ENCODE measurements at places on chromosomes 12 and 14.

DNA sequence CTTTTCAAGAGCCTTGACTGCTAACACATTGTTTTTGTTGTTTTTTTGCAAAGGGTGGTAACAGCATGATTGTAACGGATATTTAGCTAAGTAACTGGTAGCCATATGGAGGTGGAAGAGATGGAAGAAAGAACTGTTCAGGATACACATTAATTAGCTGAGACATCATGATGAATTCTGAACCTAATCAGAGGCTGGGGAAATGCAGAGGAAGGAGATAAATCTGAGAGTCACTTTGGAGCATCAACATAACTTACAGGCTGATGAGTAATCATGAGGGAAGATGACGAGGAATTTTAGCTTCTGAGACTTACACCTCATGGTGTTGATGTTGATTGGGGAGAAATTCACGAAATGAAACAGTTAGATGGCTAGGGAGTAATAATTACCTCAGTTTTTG lies 62.3 kb downstream of the NIN start:
- no peak for DNase-seq

- DNase-seq, result no peak
These were observed 190.8 kb upstream of the CNOT2 start for GRCh38 chr12:70052476-70052875.

GRCh38 chr12:12899530-12900380 lies 8.4 kb downstream of the GPRC5A start:
- DNase-seq, result no peak

DNA sequence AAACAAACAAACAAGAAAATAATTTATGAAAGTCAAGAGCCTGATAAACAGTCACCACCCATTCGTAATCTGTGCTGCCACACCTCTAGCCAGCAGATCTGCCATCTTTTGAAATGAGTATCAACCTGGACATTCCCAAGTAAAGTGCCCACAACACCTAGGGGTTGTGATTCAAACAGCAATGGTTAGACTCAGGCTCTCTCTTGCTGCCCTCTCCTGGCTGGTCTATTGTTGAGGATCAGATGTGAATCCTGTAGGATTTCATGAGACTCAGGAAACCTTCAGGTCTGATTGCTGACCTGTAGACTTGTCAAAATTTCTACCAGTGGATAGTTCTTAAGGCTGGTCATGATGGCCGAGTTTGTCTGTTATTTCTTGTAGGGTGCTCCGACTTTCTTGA lies 26.8 kb downstream of the DGLUCY start:
- DNase-seq, result no peak

DNA sequence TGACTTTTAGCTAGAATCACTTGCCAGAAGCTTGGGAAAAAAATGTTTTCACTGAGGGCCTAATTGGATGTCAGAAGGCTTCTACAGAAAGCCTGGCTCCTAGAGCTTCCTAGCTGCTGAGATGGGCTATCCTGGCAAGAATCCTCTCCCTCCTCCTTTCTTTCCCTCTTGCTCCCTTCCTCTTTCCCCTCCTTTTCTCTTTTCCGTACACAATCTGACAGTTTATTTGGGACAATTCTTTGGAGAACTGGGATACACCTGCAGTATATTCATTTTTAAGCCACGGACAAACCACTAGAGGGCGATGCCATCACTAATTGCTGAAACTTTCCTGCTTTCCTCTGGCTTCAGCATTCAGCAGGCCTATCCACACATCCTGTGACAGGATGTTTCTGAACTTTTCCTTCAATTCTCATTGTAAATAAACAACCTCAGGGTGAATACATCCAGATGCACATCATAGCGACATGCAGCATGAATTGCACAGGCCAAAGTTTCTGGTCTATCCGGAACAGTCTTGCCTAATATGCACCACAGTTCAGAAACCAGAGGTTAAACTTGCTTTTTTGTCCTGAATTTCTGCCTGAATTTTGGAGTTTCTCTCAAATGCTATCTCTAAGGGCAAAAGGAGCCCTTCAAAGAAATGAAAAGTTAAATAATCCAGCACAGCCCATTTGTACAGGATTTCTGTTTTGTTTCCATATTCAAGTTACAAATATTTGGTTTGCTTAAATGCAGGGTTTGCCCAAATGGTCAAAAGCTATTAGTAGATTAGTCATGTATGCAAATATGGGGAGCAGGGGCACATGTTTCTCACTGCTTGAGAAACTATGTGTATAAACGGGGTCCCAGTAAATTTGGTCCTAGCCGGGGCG lies 142.8 kb downstream of the PAWR start:
- peak; percentile 6 for DNase-seq

DNA sequence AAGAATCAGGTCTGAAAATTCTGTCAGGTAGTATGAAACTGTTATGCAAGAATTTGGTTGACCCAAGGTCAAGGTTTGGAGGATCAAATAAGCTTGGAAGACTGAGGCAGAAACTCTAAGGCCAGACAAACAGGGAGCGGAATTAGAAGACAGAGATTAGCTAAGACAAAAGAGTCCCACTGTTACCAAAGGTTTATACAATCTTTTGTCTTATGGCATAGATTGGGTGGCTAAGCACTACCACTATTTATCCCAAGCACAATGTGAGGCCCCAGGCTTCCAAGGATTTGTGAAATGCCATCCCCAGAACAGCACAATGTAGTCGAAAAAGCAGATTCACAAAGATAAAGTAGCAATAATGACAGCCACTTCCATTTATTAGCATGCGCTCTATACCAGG lies 311.2 kb downstream of the SEC23A start:
- no peak for DNase-seq

GRCh38 chr14:31090883-31091764 lies 64.9 kb upstream of the STRN3 start:
- peak; percentile 95 for DNase-seq

DNA sequence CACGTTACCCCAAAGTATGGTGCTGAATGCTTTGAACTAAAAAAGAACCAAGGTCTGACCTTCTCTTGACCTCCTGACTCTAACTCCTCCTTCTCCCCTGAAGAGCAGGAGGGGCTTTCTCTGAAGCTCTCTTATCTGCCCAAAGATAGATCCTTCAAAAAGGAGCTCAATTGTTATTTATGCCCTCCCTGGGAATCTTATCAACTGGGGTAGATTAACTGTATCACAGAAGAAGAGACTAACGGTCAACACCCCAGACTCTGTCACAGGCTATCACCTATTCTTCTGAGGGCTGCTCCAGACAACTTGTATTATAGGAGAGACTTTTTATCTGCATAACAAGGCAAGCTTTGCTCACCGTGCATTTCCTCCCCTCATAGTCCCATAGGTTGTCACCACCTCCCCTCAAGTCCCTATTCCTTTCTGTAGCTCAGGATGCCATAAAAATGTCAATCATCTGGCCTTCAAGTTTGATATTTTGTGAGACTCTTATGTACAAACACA lies 86.6 kb downstream of the PAPLN start:
- no peak for DNase-seq

GRCh38 chr12:3606128-3606527 lies 115.1 kb downstream of the PRMT8 start:
- no peak for DNase-seq

All from AML-193 (cell line).